Adipocyte (in vitro differentiated cells): ENCODE measurements at places on chromosomes 7 and 10.

DNA sequence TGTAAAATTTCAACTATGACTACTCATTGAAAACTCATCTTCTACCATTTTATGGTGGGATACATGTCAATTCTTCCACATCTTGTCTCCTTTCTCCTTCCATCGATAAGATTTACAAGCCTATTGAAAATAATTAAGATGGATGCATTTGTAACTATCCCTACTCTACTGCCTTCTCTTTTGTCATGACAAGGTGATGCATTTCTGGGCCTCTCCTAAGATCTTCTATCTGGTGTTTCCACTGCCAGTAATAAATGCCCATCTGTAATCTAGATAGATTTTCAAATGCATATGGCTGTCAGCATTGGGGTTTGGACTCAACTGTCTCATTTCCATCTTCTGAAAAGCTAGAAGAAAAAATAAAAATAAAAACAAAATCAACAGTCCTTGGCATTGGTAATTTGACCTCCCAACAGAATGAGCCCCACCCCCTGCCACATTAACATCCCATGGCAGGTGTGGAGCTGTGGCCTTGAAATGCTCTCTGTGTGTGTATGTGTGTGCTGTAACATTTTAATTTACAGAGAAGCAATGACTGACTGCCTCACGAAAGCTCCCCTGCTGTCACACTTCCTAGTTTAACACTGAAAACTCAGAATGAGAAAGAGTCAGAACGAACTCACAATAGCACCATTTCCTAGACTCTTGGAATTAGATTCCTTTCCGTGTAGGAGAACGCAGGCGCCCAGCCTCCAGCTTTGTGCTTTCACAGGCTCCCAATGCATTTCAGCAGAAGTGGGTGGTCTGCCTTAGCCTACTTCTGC is 74.2 kb downstream of the RHOBTB1 start:
- DNase-seq = no peak

DNA sequence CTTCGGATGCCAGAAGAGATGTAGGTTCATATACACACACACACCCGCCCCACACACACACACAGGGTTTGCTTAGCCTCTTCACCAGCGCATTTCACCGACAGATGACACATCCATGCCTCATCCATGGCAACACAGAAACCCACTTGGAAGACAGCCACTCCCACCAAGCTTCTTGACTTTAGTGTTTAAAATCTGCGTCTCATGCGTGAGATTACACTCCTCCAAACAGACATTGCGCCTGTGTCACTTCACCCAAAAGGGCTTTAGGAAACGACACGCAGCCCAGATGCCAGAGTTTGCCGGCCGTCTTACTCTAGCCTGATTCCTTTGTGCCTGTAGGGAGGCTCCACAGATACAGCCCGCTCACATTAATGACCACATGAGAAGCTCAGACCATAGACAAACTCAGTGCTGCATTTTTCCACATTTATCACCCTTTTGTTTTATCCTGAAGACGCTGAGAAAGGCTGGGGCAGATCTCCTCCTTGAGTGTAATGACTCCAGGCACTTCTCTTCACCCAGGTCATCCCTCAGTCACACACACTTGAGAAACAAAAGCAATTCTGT is 73.8 kb downstream of the DIP2C start:
- DNase-seq = peak; percentile 73

- no peak for DNase-seq
Observed at GRCh38 chr10:97321032-97321803, 2.1 kb downstream of the FRAT1 start.

DNA sequence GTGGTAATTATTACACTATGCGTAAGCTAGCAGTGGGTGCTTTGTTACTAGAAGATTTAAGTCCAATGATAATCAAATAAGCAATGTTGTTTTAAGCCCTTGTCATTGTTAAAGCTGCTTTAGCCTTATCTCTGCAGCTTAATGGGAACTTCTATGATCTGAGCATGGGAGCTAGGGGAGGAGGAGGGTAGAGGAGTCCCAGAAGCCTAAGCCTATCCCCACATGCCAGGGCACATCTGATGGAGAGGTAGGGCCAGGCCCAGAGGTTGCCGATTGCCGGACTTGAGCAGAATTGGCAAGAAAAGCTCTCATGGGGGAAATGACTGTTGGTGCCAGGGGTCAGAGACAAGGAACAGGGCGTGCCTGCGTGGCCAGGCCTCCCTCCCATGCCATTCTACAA is 13.4 kb downstream of the CUBN start:
- no peak for DNase-seq

- no peak for DNase-seq
Observed at GRCh38 chr7:82413237-82413636, 30.3 kb downstream of the CACNA2D1 start.

- no peak for DNase-seq
Observed at GRCh38 chr10:127467811-127468210, 81.3 kb upstream of the NPS start.

DNA sequence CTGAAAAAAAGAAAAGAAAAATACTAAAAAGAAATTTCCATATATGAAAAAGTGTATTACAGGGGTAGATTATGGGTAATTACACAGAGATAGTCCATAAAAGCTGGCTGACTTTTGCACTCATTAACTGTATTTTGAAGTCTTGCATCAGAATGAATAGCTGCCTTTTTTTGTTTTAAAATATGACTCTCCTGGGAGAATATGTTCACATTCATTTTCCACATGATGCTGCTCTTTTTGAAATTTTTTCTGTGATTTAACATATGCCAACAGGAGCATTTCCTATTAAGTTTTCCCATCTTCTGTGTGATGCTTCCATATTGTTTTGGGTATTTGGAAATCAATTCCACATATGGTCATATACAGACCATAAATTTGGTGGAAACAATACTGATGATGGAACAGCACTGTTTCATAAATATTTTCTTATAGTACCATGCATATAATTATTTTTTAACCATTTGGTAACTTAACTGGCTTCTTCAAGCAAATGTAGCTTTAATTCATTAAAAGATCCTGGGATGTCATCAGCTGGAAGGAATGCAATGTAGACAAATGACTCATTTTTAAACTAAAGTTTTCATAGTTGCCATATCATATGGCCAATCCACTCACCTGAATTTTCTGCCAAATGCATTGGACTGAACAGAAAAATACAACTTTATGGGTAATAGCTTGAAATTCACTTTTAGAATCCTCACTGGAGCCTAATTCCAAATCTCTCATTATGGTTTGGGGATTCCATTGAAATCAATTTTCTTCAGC is 313.9 kb upstream of the GLI3 start:
- peak; percentile 68 for DNase-seq

GRCh38 chr7:20238754-20239324 is 21.7 kb upstream of the MACC1 start:
- DNase-seq = no peak

GRCh38 chr10:131021969-131022368 is 289.6 kb downstream of the TCERG1L start:
- no peak for DNase-seq

DNA sequence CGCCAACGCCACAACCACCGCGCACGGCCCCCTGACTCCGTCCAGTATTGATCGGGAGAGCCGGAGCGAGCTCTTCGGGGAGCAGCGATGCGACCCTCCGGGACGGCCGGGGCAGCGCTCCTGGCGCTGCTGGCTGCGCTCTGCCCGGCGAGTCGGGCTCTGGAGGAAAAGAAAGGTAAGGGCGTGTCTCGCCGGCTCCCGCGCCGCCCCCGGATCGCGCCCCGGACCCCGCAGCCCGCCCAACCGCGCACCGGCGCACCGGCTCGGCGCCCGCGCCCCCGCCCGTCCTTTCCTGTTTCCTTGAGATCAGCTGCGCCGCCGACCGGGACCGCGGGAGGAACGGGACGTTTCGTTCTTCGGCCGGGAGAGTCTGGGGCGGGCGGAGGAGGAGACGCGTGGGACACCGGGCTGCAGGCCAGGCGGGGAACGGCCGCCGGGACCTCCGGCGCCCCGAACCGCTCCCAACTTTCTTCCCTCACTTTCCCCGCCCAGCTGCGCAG is 424 bp downstream of the EGFR start:
- peak; percentile 78 for DNase-seq

DNA sequence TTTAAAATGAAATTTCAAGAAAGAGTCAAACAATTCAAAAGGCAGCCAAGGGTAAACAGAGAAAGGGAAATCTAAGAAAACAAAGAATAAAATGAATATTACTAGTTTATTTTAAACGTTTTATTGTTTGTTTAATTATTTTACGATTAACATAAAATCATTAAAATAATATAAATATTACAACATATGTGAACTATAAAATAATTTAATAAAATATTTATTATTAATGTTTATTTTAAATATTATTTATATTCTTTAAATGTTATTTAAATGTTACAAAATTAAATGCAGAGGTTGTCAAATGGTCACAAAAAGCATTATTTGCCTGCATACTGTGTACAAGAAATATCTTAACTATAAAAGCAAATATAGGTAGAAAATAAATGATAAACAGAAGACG is 786.7 kb upstream of the GHITM start:
- no peak for DNase-seq

- DNase-seq = peak; percentile 86
Observed at GRCh38 chr10:75099952-75100763, 11.3 kb upstream of the SAMD8 start.

DNA sequence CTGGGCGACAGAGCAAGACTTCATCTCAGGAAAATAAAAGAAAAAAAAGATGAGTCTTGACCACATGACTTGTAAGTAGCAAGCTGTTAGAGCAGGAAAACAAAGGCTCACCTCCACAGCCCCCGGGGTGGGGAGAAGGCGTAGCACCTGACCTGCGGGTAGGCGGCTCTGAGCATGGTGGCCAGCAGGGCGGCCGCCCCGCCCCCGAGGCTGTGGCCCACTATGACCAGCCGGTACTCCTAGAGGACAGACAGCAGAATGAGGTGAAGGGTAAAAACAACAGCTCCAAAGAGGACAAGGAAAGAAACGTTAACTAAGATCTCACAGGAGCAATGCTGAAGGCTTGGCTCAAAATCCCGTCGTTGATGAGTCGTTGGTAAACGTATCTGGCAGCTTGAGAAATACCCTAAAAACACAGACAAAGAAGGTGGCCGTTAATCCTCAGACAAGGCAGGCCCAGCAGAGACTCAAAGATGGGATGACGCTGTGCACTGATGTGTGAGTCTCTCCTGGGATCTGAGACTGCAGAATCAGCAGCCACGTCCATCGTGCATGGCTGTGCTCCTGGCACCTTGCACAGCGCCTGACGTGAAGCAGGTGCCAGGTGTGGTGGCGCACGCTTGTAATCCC is 31.1 kb downstream of the DAGLB start:
- DNase-seq = no peak

GRCh38 chr10:58836991-58837575 is 324.4 kb downstream of the BICC1 start:
- no peak for DNase-seq

DNA sequence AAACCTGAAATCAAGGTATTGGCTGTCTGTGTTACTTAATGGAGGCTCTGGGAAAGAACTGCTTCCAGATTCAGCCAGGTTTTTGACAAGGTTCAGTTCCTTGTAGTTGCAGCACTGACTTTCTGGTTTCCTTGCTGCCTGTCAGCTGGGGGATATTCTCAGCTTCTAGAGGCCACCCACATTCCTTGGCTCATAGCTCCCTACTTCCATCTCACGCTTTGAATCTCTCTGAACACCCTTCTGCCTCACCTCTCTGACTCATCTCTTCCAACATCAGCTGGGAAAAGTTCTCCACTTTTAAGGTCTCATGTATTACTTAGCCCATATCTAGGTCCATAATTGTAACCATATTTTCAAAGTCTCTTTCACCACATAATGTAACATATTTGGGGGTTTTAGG is 22.9 kb upstream of the GPR22 start:
- no peak for DNase-seq

DNA sequence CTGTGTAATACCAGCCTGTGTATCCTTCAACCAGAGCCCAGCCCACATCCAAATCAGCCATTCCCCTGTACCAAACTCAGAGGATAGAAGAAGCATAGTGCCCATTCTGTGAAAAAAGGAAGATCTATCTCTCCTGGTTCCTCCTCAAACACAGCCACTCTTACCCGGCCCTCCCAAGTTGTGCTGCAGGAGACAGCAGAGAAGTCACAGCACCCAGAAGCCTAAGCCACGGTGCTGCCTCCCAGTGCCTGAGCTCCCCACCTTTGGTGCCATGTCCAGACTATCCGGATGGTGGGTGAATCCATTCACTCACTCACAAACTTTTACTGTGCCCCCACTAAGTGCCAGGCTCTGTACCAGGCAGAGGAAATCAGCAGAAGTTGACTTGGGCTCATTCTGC is 166.0 kb upstream of the ZMIZ1 start:
- DNase-seq = no peak

DNA sequence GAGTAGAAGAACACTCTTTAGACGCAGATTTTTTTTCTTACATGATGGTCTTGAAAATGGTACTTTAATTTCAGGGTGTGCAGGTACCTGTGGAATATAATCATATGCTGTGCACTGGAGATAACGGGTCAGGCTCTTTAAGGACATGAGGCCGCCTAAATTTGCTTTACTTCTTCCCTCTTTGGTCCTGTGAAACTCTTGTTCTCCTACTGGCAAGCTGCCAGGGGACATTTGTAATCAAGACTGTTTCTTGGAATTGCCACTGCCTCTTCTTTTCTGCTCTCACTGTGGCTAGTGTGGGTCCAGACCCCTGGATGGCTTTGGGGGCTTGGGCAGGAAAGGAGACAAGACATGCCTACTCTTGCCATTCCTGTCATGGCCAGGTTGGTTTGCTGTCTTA is 146.0 kb downstream of the SND1 start:
- DNase-seq = peak; percentile 36

DNA sequence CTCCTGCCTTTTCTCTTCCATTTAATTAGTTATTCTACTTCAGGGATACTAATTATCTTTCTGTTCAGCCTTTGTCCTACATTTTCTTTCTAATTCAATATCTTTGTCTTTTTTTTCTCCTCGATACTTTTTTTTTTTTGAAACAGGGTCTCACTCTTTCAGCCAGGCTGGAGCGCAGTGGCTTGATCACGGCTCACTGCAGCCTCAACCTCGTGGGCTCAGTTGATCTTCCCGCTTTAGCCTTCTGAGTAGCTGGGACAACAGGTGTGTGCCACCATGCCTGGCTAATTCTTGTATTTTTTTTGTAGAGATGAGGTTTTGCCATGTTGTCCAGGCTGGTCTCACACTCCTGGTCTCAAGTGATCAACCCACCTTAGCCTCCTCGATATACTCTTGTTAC is 38.9 kb downstream of the CCSER2 start:
- no peak for DNase-seq

- DNase-seq = no peak
Observed at GRCh38 chr7:158024351-158024715, 563.3 kb downstream of the PTPRN2 start.

- DNase-seq = peak; percentile 87
Observed at GRCh38 chr10:114550756-114551635, 107.1 kb downstream of the ABLIM1 start.

DNA sequence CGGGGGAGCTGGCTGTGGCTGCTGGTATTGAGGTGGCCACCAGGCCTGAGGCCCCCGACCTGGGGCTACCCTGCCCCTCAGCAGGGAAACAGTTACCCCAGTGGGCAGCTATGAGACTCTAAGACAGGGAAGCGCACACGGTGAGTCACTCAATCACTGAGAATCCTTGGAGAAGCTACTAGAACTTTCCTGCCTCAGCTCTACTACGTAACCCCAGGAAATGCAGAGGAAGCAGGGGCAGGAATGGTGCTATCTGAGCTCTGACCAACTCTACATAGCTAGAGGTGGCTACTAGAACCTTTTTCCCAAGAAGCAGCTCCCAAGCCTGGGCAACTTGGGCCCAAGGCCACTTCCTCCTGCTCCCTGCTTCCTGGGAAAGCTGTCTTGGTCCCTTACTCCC is 11.8 kb downstream of the DNAJB12 start:
- no peak for DNase-seq

- no peak for DNase-seq
Observed at GRCh38 chr10:125472010-125472607, 210.9 kb downstream of the TEX36 start.
